Activated naive CD8-positive, alpha-beta T cell treated with anti-CD3 and anti-CD28 coated beads, Interleukin-2, amount 50 U/mL, for 16 hours (primary cell): ENCODE measurements at places on chromosomes 7 and 10.

- DNase-seq = no peak
Observed at GRCh38 chr7:70338015-70338414, 739.7 kb downstream of the AUTS2 start.

GRCh38 chr7:12291870-12292269 lies 80.8 kb downstream of the TMEM106B start:
- no peak for DNase-seq

DNA sequence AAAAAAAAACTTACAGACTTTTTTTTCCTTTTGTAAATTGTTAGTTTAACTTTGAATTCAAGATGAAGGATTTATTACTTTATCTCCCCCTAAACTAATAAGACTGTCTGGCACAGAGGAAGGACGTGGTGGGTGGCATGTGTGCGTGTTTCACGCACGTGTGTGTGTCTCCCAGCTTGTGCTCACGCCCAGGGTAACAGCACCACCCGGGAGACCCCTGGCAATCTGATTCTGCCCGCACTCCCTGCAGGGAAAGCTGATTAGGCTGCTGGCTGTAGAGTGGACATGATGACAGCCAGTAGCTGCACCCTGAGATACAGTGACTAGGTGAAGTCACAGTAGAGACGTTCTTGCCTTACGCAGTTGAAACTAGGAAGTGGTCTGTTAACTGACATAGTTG lies 25.3 kb downstream of the WIPI2 start:
- DNase-seq = no peak

GRCh38 chr10:132687893-132688579 lies 97.9 kb downstream of the NKX6-2 start:
- no peak for DNase-seq

GRCh38 chr10:125159486-125159931 lies 854 bp downstream of the CTBP2 start:
- DNase-seq = no peak

DNA sequence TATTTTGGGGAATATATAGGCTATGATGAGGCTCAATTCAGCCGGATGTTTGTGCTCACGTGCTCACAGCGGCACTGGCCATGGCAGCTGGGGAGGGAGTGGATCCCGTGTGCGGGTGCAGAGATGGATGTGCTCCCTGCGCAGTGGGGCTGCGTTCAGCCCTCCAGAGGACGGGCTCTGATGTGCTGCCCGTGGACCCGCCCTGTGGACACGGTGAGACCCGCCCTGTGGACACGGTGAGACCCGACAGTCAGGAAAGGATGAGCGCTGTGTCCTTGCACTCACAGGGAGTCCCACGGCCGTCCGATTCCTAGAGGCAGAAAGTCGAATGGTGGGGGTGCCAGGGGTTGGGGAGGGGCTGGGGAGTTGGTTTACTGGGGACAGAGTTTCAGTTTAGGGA lies 89.0 kb downstream of the DNAJB6 start:
- DNase-seq = no peak

DNA sequence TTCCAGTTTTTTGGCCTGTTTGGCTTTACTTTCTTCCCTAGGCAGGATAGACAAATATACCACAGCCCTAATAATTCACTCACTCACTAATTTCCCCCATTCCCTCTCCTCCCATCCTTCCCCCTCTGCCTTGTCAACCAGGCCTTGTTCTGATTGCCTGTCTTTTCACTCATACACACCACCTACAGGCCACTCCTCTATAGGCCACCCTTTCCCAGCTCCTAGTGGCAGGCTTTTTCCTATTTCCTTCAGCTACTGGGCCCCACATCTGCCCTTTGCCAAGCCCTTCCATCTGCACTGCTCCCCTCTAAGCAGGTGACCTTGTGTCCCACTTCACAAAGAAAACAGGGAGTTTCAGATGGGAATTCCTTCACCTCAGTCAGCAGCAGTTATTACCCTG lies 59.8 kb upstream of the MSRB2 start:
- no peak for DNase-seq

- no peak for DNase-seq
Observed at GRCh38 chr10:102580230-102580629, 64.0 kb upstream of the TRIM8 start.

DNA sequence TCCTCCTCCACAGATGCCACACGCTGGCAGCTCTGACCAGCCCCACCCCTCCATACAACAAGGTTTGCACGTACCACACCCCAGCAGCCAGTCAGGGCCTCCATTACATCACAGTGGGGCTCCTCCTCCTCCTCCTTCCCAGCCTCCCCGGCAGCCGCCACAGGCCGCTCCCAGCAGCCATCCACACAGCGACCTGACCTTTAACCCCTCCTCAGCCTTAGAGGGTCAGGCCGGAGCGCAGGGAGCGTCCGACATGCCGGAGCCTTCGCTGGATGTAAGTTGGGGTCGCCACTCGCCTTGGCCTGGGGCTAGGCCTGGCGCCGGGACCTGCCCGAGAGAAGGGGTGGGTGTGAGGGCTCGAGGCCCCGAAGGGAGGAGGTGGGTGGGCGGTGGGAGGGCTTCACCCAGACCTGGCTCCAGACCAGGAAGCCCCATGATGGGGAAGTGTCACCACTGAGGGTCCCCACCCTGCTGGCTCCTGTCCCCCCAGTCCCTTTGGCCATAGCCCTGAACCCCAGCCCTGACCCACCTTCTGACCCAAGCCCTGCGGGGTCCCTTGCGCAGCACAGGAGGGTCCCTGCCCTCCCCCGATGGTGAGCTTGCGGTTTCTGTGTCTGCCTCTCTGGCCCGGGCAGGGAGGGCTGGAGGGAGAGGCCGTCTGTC lies 36.2 kb upstream of the PPIF start:
- no peak for DNase-seq

- DNase-seq = no peak
Observed at GRCh38 chr10:31209478-31209877, 109.5 kb upstream of the ZEB1 start.

DNA sequence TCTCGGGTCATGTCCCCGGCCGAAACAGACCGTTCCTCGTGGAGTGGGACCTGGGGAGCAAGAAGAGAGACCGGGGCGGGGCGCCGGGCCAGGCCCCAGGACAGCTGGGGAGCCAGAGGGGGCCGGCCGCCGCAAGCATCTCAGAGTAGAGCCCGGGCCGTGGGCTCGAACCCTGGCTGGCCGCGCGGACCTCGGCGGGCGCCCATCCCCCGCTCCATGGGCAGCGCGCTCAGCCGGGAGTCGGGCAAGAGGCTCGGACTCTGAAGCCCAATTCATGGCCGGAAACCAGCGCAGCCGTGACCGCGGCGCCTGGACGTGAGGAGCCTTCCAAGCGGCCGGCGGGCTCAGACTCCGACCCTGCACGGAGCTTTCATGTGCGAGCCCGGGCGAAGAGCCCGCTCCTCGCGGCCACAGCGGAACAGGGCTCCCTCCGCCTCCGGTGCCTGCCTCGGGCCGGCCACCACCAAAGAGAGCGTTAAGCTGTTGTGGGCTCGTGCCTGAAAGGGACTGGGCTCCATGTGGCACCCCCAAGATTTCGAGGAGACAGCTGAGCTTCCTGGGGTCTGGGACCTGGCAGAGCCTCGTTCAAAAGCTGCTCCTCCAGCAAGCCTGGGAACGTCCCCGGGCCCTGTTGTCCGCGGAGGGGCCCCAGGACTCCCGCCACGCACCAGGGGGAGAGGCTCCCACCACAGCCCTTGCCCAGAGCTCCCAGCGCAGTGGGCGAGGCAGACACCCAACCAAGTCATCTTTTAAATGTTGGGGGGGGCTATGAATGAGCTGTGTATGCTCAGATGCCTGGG lies 757 bp upstream of the GRID1 start:
- DNase-seq = no peak

GRCh38 chr7:15167912-15168311 lies 265.4 kb upstream of the DGKB start:
- no peak for DNase-seq

DNA sequence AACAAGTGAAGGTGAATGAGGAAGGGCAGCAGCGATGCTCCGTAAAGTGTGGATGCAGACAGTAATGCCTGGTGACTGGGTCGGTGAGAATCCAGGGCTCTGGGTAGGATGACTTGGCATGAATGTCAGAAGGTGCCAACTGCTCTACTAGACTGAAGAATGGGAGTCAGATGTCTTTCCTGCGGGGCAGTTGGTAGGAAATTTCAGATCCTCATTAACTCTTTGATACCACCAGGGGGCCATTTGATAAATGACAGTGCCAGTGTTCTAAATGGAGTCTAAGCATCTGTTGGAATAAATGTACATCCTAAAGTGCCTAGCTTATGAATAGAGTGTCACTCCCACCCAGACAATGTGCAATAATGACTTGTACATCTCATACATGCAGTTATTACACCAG lies 462.0 kb downstream of the GRM8 start:
- no peak for DNase-seq

GRCh38 chr10:67033878-67034277 lies 108.0 kb downstream of the LRRTM3 start:
- DNase-seq = no peak

GRCh38 chr10:128178302-128178958 lies 52.2 kb upstream of the MKI67 start:
- no peak for DNase-seq

DNA sequence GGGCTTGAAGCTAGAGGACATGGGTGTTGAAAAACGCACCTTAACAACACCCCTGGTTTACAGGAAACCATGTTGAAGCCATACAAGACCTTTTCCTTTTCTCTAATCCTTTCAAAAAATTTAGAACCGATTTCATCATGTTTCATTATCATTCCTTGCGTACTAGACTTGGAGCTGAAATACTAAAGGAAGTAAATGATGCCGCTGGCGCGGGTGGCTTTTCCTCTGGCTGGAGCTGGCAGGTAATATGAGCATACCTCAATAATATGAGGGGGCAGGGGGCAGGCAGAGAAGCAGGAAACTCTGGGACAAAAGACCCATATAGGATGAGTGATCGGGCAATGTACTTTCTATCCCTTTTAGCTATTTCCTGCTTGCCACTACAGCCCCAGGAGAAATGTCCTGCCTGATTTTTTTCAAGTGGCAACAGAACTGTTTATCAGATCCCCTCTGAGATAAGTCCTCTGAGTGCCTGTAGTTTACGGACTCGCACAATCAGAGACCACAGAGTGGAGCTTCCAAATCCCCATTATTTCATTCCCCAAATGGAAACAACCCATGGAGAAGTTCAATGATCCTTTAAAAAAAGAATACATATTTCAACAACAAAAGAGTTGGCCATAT lies 450.1 kb downstream of the KCNMA1 start:
- no peak for DNase-seq

DNA sequence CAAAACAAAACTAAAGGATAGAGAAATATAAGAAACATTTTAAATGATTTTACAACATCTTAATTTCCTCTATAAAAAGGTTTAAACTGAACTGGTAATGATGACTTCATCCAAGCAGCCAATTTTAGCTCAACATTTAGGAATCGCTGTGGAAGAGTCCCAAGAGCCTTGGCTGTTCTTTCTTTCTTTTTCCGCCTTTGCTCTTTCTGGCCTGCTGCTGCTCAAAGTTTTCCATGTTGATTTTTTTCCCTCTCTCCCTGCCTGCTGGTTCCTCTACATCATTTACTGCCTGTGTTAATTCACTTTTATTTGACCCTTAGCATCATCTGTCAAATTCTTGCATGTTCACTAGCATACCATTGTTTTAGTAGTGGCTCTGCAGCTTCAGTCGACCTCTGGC lies 146.9 kb downstream of the EVX1 start:
- DNase-seq = no peak

DNA sequence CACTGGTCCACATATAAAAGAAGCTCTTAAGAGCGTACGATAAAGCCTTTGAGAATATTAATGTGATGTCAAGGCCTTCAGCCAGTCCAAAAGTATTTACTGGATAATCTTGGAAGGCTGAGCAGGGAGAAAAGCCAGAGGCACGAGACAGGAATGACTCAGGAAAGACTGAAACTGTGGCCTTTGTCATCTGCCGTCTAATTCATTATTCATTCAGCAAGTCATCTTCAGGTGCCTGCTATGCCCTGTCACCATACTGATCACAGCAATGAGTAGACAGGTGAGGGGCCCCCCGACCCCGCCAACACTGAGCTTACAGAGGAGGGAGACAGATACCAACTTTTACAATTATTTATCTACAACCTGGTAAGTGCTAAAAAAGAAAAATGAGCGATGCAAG lies 78.9 kb downstream of the VOPP1 start:
- no peak for DNase-seq

GRCh38 chr7:131945957-131946544 lies 389.6 kb upstream of the PODXL start:
- no peak for DNase-seq

DNA sequence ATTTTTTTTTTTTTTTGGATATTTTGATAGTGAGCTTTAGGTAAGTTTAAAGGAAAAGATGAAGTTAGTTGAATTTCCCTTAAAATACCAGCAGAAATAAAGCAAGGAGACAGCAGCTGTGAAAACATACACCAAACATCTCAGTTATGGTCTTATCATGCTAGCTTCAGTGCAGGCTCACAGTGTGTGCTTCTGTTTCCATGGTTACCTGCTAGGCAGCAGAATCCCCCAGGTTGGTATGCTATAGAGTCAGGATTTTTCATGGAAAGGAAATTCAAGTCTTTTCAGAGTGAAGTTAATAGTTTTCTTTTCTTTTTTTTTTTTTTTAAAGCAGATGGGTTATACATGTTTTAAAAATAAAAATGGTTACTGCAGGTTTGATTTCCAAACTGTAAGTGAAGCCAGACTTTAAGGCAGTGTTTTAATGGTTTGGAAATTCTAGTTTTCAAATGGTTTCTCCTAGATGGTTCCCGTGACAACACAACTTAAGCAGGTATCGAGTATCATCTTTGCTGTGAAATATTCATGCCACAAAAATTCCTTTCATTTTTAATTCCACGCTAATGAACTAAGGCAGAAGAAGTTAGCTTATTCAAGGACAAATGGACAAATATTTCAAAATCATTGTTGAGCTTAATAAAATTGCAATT lies 230.9 kb downstream of the BICC1 start:
- DNase-seq = no peak

DNA sequence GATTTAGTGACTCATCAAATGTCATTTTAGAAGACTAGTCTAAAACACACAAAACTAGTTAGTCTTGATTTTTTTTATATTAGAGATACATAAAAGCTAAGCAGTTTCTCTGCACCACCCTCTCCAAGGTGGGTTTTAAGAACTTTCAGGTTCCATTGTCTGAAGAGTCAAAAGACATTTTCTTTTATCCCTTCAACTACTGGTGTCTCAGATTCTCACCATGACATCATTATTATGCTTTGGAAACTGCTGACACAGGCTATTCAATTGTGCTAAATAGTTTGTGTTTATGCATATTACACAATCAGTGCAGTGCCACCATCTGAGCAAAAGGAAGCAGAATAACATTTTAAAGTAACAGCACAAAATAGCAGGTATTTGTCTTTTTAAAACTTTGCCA lies 52.2 kb downstream of the IGF2BP3 start:
- DNase-seq = no peak

DNA sequence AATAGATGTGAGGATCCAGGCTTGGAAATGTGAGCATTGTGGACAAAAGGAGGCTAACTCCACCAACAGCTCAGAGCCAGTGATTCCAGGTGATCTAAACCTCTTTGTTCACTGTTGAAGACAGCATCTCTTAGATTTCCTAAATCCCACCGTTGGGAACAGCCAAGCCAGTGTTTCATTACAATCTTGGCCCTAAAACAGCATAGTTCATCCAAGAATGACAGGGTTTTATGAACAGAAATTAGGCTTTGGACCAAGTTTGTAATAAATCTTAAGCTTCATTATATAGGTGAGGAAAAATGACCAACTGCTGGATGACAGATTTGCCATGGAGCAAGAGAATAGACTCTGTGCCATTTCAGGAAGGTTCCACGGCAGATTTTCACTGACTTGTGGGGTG lies 65.8 kb downstream of the MTURN start:
- DNase-seq = no peak

GRCh38 chr7:155585951-155586350 lies 39.6 kb upstream of the CNPY1 start:
- DNase-seq = no peak

GRCh38 chr10:12403119-12403518 lies 53.8 kb downstream of the CAMK1D start:
- no peak for DNase-seq
